ENCODE measurements at places on chromosomes 16 and 17. TPM values are rescaled to one million over a fixed set of nuclear protein-coding genes. Genes with fewer than 3 reads are reported as not detected.
A peak's percentile ranks its signal among the peaks of the same experiment; 100 is the strongest.

TBC1D26 gene
- not detected for total RNA-seq

STAC2 gene
- not detected for total RNA-seq

- no peak for DNase-seq
Measured at GRCh38 chr17:6507535-6507934, 48.8 kb downstream of the PITPNM3 start.

DNA sequence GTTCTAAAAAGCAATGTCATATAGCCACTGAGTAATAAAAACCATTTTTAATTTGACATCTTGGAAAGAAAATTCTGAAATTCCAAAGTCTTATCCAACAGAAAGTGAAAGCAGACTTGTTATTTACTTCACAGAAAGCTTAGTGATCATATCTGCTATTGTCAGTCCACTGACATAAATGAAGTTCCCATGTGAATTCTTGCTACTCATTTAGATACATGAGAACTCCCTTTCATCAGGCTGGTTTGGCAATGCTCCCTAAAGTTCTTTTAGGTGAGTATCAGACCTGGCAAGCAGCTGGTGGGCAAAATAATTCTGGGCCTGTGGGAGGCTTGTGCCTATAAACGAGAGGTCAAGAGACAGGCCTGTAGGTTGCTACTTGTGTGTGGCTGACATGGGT, 23.4 kb downstream of the NME2 start:
- DNase-seq: peak; percentile 47

GRCh38 chr17:43577664-43578403, 31.7 kb upstream of the ETV4 start:
- DNase-seq: no peak

DNA sequence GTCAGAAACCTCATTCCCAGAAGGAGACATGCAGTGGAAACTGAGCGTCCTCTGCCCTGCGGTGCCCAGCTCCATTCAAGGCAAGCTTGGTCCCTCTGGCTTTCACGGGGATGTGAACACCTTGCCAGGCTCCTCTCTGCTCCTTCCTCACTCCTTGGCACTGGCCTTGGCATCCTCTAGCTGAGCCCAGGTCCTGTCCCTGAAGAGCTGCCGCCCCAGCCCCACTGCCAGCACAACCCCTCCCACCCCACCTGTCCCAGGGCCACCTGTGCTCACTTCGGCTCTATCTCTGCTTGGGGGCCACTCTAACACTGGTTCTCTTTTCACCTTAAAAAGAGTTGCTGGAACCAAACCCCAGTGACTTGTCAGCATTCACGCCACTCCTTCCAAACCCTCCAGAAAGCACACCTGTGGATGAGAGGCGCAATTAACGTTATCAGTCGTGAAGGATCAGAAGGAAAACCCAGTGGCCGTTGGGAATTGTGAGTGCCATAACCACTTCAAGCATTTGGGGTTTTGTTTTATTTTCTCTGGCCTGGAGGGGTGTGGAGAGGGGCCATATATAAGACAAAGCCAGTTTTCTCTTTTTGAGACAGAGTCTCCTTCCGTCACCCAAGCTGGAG, 103.7 kb downstream of the AXIN2 start:
- DNase-seq: no peak

DNA sequence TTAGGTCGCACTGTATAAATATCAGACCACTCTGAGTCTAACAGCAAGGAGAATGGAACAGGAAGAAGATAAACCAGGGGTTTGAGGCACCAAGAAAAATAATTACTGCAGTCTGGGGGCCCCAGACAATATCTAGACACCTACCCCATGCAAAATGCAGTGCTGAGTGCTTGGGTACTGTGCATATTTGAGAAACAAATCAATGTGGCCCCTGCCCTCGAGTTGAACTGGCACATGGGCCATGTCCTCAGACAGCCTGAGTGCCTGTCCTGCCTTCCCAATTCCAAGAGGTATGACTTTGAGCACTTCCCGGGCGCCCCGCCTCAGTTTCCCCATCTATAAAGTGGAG, 6.2 kb upstream of the CIITA start:
- DNase-seq: no peak

- no peak for DNase-seq
Measured at GRCh38 chr16:10171221-10171620, 11.0 kb downstream of the GRIN2A start.

GRCh38 chr16:25875956-25876598, 184.3 kb downstream of the HS3ST4 start:
- DNase-seq: no peak

DNA sequence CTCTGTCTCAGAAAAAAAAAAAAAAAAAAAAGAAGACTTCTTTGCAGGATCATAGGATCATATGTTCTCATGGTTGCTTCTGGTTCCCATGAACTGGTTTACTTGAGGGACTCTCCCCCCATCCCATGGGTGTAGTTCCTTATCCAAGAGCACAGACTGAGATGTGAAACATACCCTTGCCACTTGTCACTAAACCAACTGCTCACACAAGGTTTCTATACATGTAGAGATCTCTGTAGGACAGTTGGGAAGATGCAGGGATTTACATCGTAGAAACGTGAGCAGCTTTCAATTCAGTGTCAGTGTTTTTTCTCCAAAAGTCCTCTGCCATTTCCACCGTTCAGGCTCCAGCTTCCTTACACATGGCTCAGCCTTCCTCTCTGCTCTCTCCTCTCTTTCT, 11.1 kb upstream of the TMEM94 start:
- DNase-seq: no peak
